ENCODE measurements at places on chromosomes 3 and 15.

- no peak overlapping the region for H3K27ac ChIP-seq
- DNase-seq = no peak
- H3K4me3 ChIP-seq = no peak overlapping the region
- no peaks in the 10 kb centered on the region for H3K36me3 ChIP-seq
- no peaks in the 10 kb centered on the region for H3K4me1 ChIP-seq
Observed at GRCh38 chr15:93583968-93584367, 495.0 kb upstream of the RGMA start.

- no peak overlapping the region for H3K4me3 ChIP-seq
- no peak overlapping the region for H3K27ac ChIP-seq
- peaks cover 5% of the 10 kb centered on the region for H3K27me3 ChIP-seq
- DNase-seq = no peak
- no peaks in the 10 kb centered on the region for H3K36me3 ChIP-seq
- peaks cover 2% of the 10 kb centered on the region for H3K4me1 ChIP-seq
Observed at GRCh38 chr3:98962189-98962930, 60.9 kb upstream of the DCBLD2 start.

DNA sequence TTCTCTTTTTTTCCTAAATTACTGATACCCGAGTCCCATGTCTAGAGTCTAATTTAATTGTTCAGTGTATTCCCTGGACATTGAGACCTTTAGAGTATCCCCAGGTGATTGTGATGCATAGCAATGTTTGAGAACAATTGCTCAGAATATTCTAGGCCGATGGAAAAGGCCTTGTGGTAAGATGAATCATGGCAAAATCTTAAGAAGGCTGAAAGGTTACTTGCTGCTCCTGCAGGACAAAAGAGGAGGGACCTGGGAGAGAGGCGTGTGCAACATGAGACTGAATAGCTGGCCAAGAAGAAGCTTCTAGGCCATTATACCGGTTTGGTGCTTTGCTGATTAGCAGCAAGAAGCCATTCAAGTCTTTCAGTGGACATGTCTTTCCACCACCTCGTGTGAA, 256.6 kb downstream of the ROBO2 start:
- no peaks in the 10 kb centered on the region for H3K27me3 ChIP-seq
- H3K4me3 ChIP-seq = no peak overlapping the region
- no peaks in the 10 kb centered on the region for H3K36me3 ChIP-seq
- no peak overlapping the region for H3K27ac ChIP-seq
- no peaks in the 10 kb centered on the region for H3K4me1 ChIP-seq

- no peak overlapping the region for H3K27ac ChIP-seq
- H3K4me3 ChIP-seq = no peak overlapping the region
- peaks cover 4% of the 10 kb centered on the region for H3K27me3 ChIP-seq
- no peak for DNase-seq
- no peaks in the 10 kb centered on the region for H3K36me3 ChIP-seq
Observed at GRCh38 chr15:32987067-32987466, 207.4 kb downstream of the FMN1 start.

GRCh38 chr3:50230794-50231125, 5.2 kb upstream of the GNAI2 start:
- H3K27me3 ChIP-seq = no peaks in the 10 kb centered on the region
- H3K4me1 ChIP-seq = peaks cover 43% of the 10 kb centered on the region
- no peaks in the 10 kb centered on the region for H3K36me3 ChIP-seq
- DNase-seq = no peak

DNA sequence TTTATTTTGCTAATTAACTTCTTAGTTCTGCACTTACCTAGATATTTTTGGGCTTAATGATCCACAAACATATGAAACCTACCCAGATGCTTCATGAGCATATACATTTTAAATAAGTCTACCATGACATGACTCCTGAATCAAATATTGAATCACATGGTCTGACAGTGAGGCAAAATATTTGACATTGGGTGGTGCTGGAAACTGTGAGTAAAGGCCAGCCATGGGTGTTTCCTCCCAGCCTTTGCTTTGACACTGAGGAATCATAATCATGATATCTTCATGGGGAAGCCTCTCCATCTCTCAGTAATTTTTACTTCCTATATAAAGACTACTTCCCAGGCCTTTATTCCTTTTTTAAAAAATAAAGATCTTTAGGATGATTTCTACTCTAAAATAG, 22.8 kb upstream of the SSR3 start:
- H3K36me3 ChIP-seq = no peaks in the 10 kb centered on the region
- no peak overlapping the region for H3K4me3 ChIP-seq
- H3K27me3 ChIP-seq = peaks cover 30% of the 10 kb centered on the region
- H3K27ac ChIP-seq = no peak overlapping the region
- DNase-seq = no peak

GRCh38 chr3:24915639-24916038, 421.0 kb upstream of the THRB start:
- H3K27me3 ChIP-seq = no peaks in the 10 kb centered on the region
- no peak for DNase-seq
- H3K4me3 ChIP-seq = no peak overlapping the region
- no peak overlapping the region for H3K27ac ChIP-seq
- no peaks in the 10 kb centered on the region for H3K4me1 ChIP-seq

DNA sequence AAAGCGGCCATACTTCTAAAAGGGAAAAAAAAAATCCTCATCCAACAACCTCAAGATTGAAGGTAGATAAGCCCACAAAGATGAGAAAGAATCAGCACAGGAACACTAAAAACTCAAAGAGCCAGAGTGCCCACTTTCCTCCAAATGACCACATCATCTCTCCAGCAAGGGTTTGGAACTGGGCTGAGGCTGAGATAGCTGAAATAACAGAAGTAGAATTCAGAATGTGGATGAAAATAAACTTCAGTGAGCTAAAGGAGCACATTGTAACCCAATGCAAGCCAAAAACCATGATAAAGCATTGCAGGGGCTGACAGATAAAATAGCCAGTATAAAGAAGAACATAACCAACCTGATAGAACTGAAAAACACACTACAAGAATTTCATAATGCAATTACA, 158.7 kb upstream of the UBE2E2 start:
- no peaks in the 10 kb centered on the region for H3K27me3 ChIP-seq
- no peaks in the 10 kb centered on the region for H3K4me1 ChIP-seq
- H3K27ac ChIP-seq = no peak overlapping the region
- H3K36me3 ChIP-seq = no peaks in the 10 kb centered on the region

DNA sequence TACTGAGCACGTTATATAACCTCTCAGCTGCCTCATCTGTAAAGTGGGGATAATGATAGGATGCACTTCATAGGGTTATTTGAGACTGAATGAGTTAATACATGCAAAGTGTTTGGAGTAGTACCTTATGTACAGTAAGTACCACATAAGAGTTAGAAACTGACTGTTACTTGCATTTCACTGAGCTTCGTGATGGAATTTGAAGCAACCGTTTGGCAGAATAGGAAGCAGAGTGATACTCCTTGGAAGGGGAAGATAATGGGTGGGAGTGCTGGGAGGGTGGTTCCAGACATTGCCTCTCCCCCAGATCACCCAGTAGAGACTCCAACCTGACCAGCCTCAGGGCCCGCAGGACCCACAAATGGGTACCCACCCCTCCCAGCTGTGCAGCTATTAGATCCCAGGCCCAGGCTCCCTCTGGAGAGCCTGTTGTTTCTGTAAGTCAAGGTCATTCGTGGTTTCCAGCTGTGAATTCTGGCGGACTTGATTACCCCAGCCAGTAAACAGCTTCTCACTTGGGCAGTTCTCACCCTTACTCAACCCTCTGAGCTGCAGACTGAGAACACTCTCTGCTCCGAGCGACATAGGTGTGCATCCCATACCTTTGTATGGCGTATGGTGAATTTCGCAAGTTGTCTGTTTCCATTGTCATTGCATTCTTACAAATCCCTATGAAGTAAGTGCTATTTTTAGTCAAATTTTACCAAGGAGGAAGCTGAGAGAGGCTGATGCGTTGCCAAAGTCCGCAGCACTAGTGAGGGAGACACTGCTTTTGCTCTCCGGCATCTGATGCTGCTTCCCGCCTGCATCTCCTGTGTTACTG, 11.1 kb downstream of the ALPK3 start:
- no peak overlapping the region for H3K27ac ChIP-seq
- peaks cover 20% of the 10 kb centered on the region for H3K27me3 ChIP-seq
- H3K4me1 ChIP-seq = no peaks in the 10 kb centered on the region
- no peaks in the 10 kb centered on the region for H3K36me3 ChIP-seq
- H3K4me3 ChIP-seq = no peak overlapping the region

GRCh38 chr15:70857562-70858285, 3.8 kb upstream of the LARP6 start:
- peaks cover 36% of the 10 kb centered on the region for H3K27me3 ChIP-seq
- no peak overlapping the region for H3K27ac ChIP-seq
- DNase-seq = no peak
- H3K4me1 ChIP-seq = peaks cover 4% of the 10 kb centered on the region
- no peaks in the 10 kb centered on the region for H3K36me3 ChIP-seq

DNA sequence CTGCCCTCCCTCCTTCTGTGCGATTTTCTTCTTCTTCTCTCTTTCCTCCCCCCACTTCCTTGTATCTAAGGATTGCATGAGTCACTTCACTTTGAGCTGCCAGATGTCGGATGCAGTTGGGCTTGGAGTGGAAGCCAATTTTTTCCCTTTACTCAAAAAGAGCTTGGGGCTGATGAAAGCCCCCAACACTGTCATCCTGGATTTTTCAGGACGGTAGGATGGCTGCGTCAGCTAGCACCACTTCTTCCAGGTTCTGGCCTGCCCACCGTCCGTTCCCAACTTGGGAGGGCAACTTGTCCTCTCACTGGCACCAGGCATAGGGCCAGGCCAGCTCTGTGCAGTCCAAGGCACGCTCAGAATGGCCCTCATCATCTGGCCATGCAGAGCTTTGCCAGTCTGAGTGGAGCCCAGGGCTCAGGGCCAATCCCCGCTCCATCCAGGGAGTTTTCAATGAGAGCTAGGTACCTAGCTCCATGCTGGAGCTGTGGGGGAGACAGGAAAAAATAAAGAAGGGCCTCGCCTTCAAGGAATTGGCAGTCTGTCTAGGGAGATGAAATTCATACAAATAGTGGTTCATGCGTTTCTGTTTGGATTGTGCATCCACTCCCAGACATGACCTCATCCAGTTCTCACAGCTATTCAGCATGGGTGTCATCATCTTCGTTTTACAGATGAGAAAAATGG, 47.7 kb upstream of the INSYN1 start:
- no peaks in the 10 kb centered on the region for H3K36me3 ChIP-seq
- DNase-seq = no peak
- H3K4me3 ChIP-seq = no peak overlapping the region
- H3K4me1 ChIP-seq = peaks cover 4% of the 10 kb centered on the region
- H3K27ac ChIP-seq = no peak overlapping the region

- no peaks in the 10 kb centered on the region for H3K27me3 ChIP-seq
- peaks cover 8% of the 10 kb centered on the region for H3K36me3 ChIP-seq
- peaks cover 29% of the 10 kb centered on the region for H3K4me1 ChIP-seq
- DNase-seq = no peak
- no peak overlapping the region for H3K4me3 ChIP-seq
Observed at GRCh38 chr15:73141216-73141900, 89.1 kb downstream of the NEO1 start.

DNA sequence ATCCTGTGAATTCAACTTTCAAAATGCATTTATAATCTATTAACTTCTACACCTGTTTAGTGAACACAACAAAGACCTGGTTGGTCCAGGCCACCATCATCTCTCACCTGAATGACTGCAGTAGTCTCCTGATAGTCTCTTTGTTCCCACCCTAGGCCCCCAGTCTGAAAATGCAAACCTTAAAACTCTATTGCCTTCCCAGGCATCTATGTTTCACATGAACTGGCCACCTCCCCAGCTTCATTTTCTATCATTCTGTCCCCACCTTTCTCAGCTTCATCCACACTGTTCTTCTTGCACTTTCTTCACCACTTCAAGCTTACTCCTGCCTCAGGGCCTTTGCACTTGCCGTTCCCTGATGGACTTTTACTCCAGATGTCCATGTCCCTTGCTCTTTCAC, 45.0 kb downstream of the CLSTN2 start:
- no peak for DNase-seq
- no peak overlapping the region for H3K27ac ChIP-seq
- no peaks in the 10 kb centered on the region for H3K4me1 ChIP-seq
- H3K4me3 ChIP-seq = no peak overlapping the region
- H3K27me3 ChIP-seq = peaks cover 7% of the 10 kb centered on the region
- no peaks in the 10 kb centered on the region for H3K36me3 ChIP-seq

GRCh38 chr3:109927726-109928125, 590.4 kb upstream of the DPPA4 start:
- H3K27me3 ChIP-seq = no peaks in the 10 kb centered on the region

GRCh38 chr3:44962621-44963393, 13.2 kb downstream of the ZDHHC3 start:
- H3K27ac ChIP-seq = no peak overlapping the region
- peaks cover 2% of the 10 kb centered on the region for H3K36me3 ChIP-seq
- DNase-seq = no peak
- H3K4me1 ChIP-seq = peaks cover 28% of the 10 kb centered on the region
- no peaks in the 10 kb centered on the region for H3K27me3 ChIP-seq

GRCh38 chr15:100558771-100559254, 30.1 kb upstream of the CERS3 start:
- no peak for DNase-seq
- H3K4me1 ChIP-seq = no peaks in the 10 kb centered on the region
- peaks cover 46% of the 10 kb centered on the region for H3K36me3 ChIP-seq
- H3K27ac ChIP-seq = no peak overlapping the region
- no peak overlapping the region for H3K4me3 ChIP-seq
- no peaks in the 10 kb centered on the region for H3K27me3 ChIP-seq

DNA sequence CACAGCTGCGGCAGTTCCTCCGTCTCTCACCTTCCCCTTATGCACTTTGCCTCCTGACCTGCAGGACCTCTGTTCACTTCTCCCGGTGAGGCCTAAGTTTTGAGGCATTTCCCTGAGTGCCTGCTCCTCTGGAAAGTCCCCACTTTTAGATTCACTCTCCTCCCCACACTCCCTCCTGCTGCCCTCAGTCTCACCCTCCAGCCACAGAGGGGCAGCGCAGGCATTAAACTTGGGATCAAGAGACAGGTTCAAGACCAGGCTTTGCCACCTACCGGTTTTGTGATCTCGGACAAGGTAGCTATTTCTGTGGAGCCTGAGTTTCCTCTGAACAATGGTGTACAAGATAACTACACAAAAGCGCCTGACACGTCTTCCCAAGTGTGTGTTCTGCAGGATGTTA, 19.4 kb downstream of the SLC6A11 start:
- H3K4me1 ChIP-seq = peaks cover 6% of the 10 kb centered on the region
- H3K27ac ChIP-seq = no peak overlapping the region
- H3K27me3 ChIP-seq = peaks cover 7% of the 10 kb centered on the region

- no peaks in the 10 kb centered on the region for H3K36me3 ChIP-seq
- H3K27me3 ChIP-seq = no peaks in the 10 kb centered on the region
- H3K27ac ChIP-seq = no peak overlapping the region
- DNase-seq = no peak
Observed at GRCh38 chr3:183185696-183186095, 23.2 kb upstream of the LAMP3 start.

DNA sequence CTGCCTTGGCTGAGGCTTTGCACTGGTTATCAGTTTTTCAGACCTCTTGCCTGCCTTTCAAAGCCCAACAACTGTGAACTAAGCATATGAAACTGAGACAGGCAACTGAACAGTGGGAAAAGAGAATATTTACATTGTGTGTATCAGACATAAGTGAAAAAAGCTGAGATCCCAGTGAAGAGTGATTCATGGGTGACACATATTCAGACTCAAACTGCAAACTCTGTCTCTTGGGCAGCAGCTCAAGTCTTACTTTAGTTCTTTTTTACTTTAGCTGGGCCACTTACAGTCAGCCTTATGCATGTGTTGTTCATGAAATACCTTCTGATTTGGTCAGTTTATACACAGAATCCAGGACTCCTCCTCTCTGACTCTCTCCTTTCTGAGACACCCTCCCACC, 19.2 kb downstream of the SUCLG2 start:
- no peak for DNase-seq
- no peak overlapping the region for H3K27ac ChIP-seq
- H3K4me3 ChIP-seq = no peak overlapping the region
- H3K4me1 ChIP-seq = peaks cover 23% of the 10 kb centered on the region

GRCh38 chr15:49826640-49827234, 205.9 kb downstream of the DTWD1 start:
- DNase-seq = no peak
- H3K27me3 ChIP-seq = no peaks in the 10 kb centered on the region
- no peaks in the 10 kb centered on the region for H3K36me3 ChIP-seq
- no peak overlapping the region for H3K4me3 ChIP-seq
- no peaks in the 10 kb centered on the region for H3K4me1 ChIP-seq
